ENCODE measurements at places on chromosomes 5 and 9.

DNA sequence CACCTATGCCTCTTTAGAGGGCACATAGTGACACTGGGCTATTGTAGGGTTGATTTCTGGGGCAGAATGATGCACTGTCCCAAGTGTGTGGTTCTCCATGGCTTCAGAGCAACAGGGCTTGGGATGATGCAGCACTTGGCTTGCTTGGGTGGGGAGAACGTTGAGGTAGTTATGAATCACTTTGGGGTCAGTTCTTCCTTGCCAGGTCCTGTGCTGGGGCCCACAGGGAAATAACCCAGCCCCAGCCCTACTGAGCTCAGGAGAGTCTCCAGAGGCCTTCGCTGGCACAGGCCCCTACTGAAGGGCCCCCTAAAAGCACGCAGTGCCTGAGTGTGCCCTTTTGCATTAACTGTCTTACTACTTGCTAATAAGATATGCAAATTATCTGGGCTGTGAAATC lies 24.2 kb downstream of the JADE2 start:
- DNase-seq, result no peak

DNA sequence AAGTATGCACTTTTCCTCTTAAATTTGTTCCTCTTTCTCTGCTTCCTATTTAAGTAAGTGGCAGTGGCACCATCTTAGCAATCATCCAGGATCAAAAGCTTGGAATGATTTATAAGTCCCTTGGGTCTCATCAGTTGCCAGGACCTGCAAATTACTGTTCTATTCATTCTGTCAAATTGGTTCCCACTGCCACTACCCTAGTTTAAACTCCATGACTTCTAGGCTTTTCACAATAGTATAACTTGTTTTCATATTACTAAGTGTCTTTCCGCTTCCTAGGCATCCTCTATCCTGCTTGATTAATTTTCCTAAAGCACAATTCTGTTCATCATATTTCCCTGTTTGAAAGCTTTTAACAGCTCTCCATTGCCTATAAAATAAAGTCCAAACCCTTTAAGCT lies 363.9 kb upstream of the MEF2C start:
- DNase-seq, result no peak

DNA sequence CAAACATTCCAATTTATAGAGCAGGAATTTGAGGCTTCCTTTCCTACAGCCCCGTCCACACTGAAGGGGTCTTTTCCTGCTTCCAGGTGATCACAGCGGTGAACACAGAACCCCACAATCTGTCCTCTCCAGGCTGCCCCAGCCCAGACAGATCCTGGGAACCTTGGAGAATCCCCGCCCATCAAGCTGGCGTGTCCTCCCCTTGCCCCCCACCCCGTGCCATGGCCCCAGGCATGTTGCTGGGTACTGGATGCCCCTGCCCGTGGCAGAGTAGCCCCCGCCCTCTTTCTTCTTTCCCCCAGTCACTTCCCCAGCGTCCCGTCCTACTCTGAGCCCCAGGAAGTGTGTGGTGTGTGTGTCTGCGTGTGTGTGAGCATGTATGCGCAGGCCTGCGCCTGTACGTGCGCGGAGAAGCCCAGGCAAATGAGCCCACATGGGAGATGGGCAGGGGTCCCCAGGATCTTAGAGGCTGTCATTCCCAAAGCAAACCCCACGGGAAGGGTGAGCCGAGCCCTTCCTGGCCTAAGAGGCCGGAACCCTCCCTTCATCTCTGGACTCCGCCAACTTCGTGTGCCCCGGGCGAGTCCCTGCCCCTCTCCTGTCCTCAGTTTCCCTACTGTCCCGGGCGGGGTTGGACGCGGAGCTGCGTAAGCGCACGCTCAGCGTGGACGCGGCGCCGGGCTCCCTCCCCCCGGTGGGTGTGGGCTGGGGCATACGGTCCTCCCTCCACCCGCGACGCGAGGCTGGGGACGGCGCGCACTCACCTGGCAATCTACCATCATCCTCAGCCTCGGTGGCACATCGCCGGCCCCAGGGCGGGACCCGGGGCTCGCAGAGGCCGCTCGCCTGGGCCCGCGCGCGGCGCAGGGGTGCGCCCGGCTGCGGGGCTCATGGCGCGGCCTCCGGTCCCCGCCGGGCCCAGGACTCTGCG lies 15.2 kb downstream of the GBGT1 start:
- DNase-seq, result no peak

GRCh38 chr5:71834601-71835000 lies 115.5 kb downstream of the CARTPT start:
- DNase-seq, result no peak

GRCh38 chr5:135423146-135423845 lies 23.9 kb downstream of the DCANP1 start:
- no peak for DNase-seq

GRCh38 chr5:175393897-175394296 lies 50.1 kb downstream of the DRD1 start:
- no peak for DNase-seq

GRCh38 chr5:166430491-166431319 lies 1860.7 kb upstream of the WWC1 start:
- no peak for DNase-seq

- no peak for DNase-seq
Observed at GRCh38 chr5:124477577-124477976, 268.9 kb downstream of the ZNF608 start.

DNA sequence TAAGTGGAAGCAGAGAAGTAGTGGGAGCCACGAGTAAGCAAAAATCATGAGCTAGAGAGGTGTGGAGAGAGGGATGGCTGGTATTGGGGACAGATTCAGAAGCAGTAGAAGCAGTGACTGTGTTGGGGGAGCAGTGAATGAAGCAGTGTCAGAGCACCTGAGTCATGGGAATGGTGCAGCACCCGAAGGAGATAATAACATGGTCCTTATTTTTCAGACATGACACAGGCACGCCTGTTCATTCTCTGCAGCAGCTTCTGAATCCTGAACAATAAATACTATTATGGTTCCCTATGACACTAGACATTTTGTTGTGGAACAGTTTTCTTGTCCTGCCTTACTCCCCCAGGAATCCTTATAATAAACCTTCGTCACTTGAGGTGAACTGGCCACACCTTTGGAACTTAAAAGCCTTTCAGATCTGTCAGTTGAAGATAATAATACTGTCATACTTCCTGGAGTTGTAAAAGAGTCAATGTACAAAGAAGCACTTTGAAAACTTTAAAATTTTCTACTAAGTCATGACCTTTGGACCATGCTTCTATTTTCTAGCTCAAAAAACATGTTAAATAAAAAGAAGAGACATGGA lies 7.0 kb upstream of the RASA1 start:
- DNase-seq, result no peak

DNA sequence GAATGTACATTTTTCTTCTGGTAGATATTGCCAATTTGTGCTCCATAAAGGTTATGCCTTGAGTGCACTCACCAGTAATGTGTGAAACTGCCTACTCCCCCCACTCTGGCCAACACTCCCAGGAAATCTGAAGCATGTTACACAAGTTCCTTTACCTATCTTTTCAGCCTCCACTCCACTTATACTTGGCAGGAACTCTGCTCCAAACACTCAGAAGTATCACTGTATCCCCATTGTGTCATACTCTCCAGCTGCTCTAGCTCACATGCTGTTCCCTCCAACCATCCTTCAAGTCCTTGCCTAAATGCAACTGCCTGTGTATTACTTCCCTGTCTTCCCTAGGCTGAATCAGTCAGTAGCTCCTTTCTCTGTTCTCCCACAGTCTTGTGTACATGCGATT lies 28.3 kb downstream of the POU4F3 start:
- DNase-seq, result no peak

GRCh38 chr5:179122411-179123108 lies 62.4 kb downstream of the ZNF354C start:
- no peak for DNase-seq

GRCh38 chr9:71112866-71113265 lies 8.6 kb downstream of the TRPM3 start:
- no peak for DNase-seq

DNA sequence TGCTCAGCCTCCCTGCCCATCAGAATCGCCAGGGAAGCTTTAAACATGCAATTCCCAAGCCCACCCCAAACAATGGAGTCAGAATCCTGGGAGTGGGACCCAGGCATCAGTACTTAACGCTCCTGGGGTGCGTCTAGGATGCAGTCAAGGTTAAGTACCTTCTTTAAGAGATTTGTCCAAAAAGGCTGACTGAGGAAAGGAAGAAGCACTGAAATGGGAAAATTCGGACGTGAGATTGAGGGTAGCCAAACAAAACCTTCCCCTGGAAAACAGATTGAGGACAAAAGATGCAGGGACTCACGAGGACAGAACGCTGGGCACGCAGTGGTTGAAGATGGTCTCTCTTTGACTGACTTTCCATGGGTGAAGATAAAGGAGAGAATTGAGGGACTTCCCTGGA lies 143.5 kb downstream of the MTX3 start:
- no peak for DNase-seq

GRCh38 chr5:136033848-136034247 lies 5.1 kb downstream of the TGFBI start:
- no peak for DNase-seq

DNA sequence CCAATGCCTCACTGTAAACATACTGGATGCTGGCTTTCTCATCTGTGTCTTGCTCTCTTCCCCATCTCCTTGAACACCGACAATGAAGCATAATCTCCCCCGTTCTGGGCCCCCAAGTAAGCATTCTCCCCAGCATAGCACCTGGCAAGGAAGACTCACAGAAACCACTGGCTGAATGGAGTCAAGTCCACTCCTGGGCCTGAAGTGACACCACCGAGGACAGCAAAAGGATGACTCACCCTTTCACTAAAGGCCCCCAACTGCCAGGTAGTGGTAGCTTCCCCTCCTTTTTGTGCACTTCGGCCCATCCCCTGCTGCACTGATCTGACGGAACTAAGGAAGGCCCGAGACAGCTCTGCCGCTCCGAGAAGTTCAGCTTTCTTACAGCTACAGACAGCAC lies 9.4 kb downstream of the VDAC1 start:
- DNase-seq, result no peak

GRCh38 chr9:133945977-133946753 lies 46.0 kb downstream of the VAV2 start:
- DNase-seq, result no peak

- no peak for DNase-seq
Observed at GRCh38 chr5:154331232-154331631, 114.6 kb upstream of the SAP30L start.

DNA sequence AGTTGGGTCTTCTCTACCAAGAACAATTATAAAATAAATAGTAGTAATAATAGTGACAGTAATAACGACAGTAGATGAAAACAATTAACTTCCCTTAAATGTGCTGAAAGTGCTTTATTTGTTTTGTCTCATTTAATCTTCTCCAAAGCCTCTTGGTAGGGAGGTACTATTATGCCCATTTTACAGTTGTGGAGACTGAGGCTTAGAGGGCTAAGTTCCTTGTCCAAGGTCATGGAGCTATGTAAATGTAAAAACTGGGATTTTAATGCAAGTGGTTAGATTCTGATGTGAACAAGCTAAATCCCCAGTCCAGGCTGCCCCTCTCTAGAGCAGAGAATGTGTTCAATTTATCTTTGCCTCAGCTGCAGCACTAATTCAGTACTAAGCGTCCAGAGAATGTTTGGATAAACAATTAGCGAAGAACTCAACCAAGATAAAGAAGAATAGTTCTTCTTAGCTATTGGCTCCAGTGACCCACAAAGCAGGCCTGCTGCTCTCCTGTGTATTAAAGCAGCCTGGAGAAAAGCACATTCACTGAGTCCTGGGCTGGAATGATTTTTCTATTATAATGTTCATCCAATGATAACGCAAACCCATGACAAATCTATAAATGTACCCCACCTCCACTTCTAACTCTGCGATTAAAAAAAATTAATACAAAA lies 68.8 kb downstream of the NPR3 start:
- no peak for DNase-seq

DNA sequence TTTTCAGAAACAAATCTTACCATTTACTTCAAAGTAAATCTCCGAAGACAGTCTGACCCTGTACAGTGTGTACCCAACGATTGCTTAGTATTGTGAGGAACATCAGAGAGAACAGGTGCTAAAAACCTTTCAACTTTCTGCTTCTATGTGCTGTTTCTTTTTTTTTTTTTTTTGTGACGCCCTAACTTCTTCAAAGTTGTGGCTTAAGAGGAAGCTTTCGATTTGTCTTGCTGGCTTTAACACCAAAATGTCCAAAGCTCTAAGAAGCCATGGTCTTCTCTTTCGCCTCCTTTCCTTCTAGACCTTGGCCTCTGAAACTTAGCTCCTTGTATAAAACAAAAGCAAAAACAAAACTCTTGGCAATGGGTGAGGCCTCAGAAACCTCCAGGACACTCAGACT lies 1.2 kb downstream of the TNFSF8 start:
- DNase-seq, result no peak

DNA sequence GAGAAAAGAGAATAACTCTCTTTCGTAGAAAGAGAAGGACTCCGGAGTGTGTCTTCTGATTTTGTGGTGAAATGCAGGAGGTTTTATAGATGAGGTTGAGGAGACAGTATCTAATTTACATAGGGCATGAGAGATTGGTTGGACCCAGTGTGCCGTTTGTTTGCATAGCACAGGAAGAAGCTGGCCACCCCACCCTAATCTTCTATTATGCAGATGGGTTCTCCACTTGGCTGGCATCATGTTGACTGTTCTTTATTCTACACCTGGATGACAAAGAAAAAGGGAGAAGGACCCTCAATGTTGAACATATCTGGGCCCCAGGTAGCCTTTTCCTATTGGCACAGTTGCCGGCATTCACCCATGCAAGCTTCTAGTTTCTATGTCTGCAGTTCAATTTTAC lies 23.2 kb upstream of the MINAR2 start:
- no peak for DNase-seq

DNA sequence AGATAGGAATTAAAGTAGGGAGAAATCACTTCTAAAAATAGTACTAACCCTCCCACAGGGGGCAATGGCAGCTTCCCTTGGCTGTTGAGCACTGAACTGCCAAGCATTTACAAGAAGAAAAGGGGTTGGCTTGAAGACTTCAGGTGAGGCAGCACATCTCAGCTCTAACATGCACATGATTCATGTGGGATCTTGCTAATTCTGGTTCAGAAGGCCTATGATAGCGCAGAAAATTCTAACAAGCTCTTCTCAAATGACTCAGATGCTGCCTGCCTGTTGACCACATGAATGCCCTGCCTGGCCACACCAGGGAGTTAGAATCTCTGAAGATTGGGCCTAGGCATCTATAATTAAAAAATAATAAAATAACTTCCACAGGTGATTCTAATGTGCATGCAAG lies 22.6 kb downstream of the CD180 start:
- no peak for DNase-seq

GRCh38 chr9:715743-716400 lies 125.6 kb upstream of the DMRT1 start:
- no peak for DNase-seq

DNA sequence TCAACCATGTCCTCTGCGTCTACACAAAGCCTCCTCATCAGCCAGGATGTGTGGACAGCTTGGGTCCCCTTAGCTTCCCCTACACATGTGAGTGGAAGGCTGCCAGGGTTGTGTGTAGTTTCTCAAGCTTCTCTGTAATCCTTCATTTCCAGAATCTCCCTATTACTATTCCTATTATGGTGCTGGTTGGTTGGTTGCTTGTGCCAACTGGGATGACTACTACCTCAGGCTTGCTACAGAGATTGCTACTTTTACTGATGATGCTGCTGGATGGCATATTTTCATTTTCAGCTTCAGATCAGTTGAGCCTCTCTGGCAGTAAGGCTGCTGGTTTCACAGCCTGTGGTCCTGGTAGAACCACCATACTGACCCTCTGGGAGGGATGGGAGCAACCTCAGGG lies 39.9 kb downstream of the ATG10 start:
- DNase-seq, result no peak

GRCh38 chr5:168570490-168571328 lies 8.5 kb downstream of the PANK3 start:
- no peak for DNase-seq

- no peak for DNase-seq
Observed at GRCh38 chr9:28882529-28882928, 1309.2 kb upstream of the C9orf72 start.

GRCh38 chr5:171450423-171451331 lies 31.2 kb downstream of the FGF18 start:
- DNase-seq, result no peak

All from amygdala (tissue), 56 donors.